ENCODE measurements at places on chromosomes 12 and 14. TPM values are rescaled to one million over a fixed set of nuclear protein-coding genes. Genes with fewer than 3 reads are reported as not detected.

CLEC2A gene
- total RNA-seq = not detected

- no peak for DNase-seq
Observed at GRCh38 chr12:115873451-115874082, 403.9 kb downstream of the MED13L start.

GRCh38 chr14:50013198-50013918, 103.0 kb downstream of the VCPKMT start:
- DNase-seq = no peak

DNA sequence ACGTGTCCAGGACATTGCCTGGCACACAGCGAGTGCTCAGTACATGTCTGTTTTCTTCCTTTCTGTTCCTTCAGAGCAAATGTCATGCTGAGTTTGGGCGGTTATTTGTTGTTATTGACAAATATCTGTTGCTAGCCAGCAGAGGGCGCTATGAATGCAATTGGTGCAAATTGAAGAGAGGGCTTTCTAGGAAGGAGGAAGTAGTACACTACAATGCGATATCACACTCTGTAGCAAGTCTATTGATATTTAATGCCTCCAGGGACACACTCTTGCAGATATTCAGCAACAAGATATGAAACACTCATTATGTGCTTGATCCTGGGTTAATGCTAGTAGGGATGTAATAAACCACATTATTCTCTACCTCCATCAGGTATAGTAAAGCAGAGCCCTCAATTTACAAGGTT, 267.3 kb upstream of the SRRM4 start:
- no peak for DNase-seq

DNA sequence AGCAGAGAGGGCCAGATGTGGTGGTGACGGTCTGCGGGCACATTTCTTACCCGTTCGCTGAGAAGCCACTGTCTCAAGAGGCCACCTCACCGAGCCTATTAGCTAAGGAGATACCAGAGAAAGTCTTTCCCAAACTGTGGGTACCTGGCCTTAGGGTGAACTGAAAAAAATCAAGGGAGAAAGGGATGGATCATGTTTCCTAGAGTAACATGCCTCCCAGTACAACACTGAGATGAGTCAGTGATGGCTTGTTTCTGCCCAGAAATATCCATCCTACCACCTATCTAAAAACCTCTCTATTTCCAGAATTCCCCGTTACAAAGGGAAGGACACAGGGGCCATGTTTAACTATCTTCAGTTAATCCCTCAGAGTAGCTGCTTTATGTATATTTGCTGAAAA, 83.7 kb downstream of the LMNTD1 start:
- DNase-seq = no peak

DNA sequence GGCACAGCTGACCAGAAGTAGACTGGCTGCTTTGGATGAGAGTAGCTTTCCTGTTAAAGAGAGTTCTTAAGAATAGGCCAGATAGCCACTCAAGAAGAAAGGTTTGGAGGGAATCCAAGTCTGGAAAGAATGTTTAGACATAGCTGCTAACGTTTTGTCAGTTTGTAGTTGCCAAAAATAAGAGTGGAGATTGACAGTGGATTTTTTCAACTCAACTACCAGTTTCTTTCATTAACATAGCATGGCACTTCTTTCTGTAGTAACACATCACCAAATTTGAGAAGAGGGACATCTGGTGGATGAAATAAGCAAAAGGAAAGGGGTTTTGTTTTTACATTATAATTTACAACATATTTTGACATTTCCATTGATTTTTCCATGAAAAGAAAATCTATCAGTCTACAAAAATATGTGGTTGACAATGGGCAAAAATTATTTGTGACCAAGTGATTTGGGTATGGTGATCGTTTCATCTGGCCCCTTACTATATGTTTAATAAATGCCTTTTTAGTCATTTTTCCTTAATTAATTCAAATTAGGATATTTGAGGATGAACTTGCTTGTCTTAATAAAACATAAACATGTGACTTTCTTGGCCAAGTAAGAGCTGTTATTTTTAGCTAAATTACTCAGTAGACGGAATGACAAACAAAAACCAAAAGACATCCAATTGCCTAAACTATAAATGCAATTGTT, 71.1 kb downstream of the PTPRR start:
- DNase-seq = no peak

- DNase-seq = no peak
Observed at GRCh38 chr14:96090441-96091148, 51.4 kb downstream of the C14orf132 start.

- DNase-seq = no peak
Observed at GRCh38 chr14:71444030-71444822, 488.0 kb upstream of the RGS6 start.

GRCh38 chr14:39755269-39755878, 323.1 kb upstream of the FBXO33 start:
- DNase-seq = no peak

SLC7A7 gene
- total RNA-seq = 9.9 TPM

GRCh38 chr14:94545131-94545841, 16.0 kb upstream of the SERPINA4 start:
- DNase-seq = peak; percentile 48

DNA sequence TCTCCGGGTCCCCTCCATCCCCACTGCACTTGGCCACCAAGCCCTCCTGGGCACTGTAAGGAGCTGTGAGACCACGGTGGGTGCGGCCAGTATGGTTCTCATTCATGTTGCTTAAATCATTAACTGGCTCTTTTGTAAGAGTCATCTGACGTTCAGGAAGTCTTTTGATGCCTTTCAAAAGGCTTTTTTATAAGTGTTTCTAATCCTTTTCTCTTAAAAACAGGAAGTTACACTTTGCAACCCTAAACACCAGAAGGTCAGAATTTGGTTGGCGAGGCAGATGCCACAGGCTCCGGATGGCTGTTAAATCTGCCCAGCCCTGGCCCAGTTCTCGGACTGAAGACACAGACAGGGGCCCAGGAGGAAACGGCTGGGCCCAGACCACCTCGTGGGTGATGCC, 26.1 kb upstream of the DIO3 start:
- DNase-seq = no peak

GRCh38 chr12:54159589-54159988, 29.2 kb downstream of the SMUG1 start:
- DNase-seq = no peak

GRCh38 chr14:34297786-34298520, 164.1 kb downstream of the SPTSSA start:
- no peak for DNase-seq

GRCh38 chr14:86954623-86955022, 1038.4 kb downstream of the GALC start:
- DNase-seq = no peak

GRIN2B gene
- total RNA-seq = not detected

TDRD9 gene
- 8.6 TPM for total RNA-seq

AICDA gene
- not detected for total RNA-seq

DNA sequence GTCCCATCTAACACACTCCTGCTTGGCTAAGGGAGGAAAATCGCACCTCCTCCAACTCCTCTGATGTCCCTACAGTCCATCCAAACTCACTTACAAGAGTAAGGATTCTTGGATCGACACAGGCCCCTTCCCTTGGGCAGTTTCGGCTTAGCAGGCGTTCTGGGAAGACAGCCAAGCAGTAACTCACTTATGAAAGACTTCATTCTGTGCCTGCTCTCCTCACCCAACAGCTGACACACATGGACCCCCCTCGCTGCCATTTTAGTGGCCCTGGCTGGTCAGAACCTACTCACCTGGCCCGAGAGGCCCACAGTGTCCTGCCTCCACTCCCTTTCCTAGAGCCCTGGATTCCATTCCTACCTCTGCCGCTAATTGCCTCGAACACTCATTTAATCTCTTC, 52.3 kb upstream of the BCL2L14 start:
- DNase-seq = no peak

ADCY6 gene
- 81.6 TPM for total RNA-seq

CEBPE gene
- total RNA-seq = not detected

GRCh38 chr14:39974036-39974435, 541.8 kb upstream of the FBXO33 start:
- no peak for DNase-seq

DCN gene
- 994 TPM for total RNA-seq

DNA sequence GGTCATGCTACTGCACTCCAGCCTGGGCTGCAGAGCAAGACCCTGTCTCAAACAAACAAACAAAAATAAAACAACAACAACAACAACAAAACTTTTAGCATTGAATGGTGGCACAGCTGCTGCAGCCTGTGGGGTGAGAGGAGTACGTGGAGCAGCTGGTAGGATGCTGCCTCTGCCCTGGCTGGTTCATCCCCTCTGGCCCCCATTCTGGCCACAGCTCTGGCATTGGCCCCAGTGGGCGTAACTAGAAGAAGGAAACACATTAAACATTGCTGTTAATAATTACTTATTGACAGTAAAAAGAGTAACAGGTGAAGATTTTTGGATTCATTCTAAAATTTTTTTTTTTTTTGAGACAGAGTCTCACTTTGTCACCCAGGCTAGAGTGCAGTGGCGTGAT, 28.8 kb upstream of the C2CD5 start:
- no peak for DNase-seq

DNA sequence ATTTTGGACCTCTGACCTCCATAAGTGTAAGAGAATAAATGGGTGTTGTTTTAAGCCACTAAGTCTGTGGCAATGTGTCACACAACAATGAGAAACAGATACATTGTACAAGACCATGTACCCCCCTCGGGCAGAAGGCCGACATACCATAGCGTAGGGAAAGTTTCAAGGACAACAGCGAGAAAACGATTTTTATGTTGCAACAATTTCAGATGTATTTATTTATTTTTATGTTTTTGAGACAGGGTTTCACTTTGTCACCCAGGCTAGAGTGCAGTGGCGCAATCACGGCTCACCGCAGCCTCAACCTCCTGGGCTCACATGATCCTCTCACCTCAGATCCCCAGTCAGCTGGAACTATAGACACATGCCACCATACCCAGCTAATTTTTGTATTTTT, 136.4 kb upstream of the NCOR2 start:
- DNase-seq = no peak

RBMS2 gene
- total RNA-seq = 28.5 TPM

PKP2 gene
- 271 TPM for total RNA-seq

FUT8 gene
- total RNA-seq = 13.5 TPM

DNA sequence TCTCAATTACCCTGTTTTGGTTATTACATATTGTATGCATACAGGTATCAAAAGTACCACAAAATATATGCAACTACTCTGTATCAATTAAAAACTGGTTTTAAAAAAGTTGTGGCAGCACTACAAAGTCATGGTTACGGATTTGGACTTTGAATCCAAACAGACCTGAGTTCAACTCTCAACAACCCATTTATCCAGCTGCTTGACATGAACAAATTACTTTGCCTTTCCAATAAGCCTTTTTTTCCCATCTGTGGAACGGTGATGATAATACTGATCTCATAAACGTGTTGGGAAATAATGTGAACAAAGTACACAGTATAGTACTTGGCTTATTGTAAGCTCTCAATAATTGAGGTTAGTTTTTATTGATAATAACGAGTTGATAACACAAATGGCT, 85.0 kb downstream of the MNAT1 start:
- no peak for DNase-seq

BEGAIN gene
- total RNA-seq = 5.7 TPM

EXOC3L4 gene
- not detected for total RNA-seq

DNA sequence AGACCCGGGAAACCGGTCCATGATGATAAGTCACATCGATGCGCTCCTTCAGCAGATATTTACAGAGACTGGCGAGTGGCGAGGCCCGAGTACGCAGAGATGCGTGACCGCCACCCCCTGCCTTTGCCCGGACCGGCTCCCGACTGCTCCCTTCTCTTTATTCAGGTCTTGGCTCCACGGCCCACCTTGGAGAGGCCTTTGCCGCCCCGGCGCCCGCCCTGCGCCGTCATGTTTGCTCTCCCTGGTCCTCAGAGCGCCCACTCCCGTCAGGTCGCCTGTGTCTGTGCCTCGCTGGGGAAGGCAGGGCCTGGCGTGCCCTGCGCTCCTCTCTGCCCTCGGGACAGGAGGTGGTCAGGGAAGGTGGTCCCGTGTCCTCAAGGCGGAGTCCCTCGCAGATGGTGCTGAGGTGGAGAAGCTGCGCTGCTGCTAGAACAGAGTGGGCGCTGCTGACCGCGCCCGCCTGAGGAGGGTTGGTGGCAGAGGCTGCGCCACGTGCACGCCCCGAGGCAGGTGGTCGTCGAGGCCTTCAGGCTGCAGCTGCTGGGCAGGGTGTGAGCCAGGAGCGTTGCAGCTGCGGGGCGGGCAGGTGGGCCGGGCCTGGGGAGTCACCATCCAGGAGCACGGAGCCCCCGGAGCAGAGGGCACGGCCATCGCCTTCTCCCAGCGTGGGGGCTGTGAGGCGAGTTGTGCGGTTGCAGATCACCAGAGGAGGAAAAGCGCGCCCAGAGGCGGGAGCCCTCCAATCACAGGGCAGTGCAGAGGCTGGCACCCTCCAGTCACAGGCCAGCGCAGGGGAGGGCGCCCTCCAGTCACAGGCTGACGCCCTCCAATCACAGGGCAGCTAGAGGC, 27.2 kb downstream of the DDX51 start:
- DNase-seq = no peak

Data from right atrium auricular region (tissue), 2 donors.